Heart right ventricle (tissue), 16 donors: ENCODE measurements at places on chromosomes 4 and X. TPM values are rescaled to one million over a fixed set of nuclear protein-coding genes. Genes with fewer than 3 reads are reported as not detected.

GRCh38 chr4:3386526-3386925, 55.2 kb upstream of the HGFAC start:
- no peak overlapping the region for H3K27ac ChIP-seq
- DNase-seq: no peak
- no peaks in the 10 kb centered on the region for H3K36me3 ChIP-seq
- H3K4me3 ChIP-seq: no peak overlapping the region

GRCh38 chr4:21655031-21655430, 293.5 kb downstream of the KCNIP4 start:
- no peaks in the 10 kb centered on the region for H3K27me3 ChIP-seq
- DNase-seq: no peak
- no peak overlapping the region for H3K4me3 ChIP-seq
- H3K4me1 ChIP-seq: no peaks in the 10 kb centered on the region

DNA sequence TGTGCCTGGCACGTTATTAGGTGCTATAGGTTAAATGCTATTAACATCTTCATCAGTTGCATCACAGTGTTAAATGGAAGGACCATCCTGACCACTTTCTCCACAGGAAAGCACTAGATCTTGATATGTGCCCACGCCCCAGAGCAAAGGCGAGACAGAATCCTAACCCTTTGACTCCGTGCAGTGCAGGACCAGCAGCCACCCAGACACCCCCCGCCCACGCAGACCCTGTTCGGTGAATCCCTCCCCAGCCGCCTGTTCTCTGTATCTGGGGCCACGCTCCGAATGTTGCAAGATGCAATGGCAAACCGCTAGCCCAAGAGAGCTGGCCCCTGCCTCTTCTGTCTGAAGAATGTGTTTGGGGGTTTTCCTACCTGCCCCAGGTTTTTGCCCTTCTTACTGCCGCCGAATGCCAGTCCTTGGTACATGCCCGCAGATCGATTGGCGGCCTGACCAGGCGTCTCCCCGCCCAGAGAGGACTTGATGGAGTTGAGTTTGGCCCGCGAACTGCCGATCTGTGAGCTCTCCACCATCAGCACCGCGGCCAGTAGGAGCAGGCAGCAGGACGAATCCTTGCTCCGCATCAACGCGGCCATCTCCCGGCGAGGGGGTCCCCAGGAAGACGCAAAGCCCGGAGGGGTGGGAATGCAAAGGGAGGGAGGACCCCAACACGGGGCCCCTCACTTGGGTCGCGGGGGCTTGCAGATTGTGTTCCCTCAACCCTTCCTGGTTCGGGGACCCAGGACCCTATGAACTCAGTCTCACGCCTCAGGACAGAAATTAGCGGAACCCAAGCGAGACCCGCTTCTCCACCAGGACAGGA, 906 bp downstream of the DKK2 start:
- H3K36me3 ChIP-seq: no peaks in the 10 kb centered on the region
- H3K4me3 ChIP-seq: peak overlapping the region; percentile 28
- H3K4me1 ChIP-seq: peaks cover 30% of the 10 kb centered on the region
- peaks cover 70% of the 10 kb centered on the region for H3K27me3 ChIP-seq
- no peak overlapping the region for H3K27ac ChIP-seq

The PNMA6F gene
- not detected for total RNA-seq

The ARSJ gene
- 0.77 TPM for total RNA-seq
